ENCODE measurements at places on chromosomes 2 and 18.

GRCh38 chr18:61245276-61245675 lies 88.0 kb upstream of the CDH20 start:
- DNase-seq = no peak

DNA sequence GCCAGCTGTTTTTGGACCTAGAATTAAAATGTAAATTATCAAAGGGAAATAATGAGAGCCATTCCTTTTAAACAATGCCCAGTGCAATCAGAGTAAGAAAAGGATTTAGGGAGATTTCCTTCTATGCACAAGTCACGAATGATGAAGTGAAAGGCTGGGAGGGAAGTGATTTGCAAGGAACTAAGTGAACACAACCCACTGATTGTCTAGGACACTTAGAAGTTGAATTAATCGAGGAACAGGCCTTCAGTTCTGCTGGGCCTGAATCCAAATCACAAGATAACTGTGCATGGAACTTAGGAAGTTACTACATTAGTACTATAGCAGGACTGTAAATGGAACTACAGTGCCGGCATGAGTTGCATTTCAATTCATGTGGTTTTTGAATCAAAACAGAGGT lies 17.7 kb downstream of the MAP2 start:
- DNase-seq = no peak

DNA sequence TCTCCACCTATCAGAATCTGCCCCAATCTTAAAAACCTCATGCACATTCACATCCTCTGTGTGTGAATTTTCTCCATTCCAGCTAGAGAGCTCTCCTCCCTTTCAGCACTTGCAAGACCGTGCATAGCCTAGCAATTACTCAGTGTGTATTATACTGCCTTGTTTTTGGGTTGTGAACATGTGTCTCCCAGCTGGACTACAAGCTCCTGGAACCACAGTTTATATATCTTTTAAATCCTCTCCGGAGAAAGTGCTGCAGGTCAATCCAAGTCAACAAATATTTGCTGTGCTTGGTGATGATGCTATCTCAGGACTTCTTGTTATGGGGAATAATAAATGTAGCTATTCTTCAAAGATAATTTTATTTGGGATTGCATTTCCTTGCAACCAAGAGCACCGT lies 58.2 kb upstream of the MEX3C start:
- DNase-seq = no peak

- no peak for DNase-seq
Measured at GRCh38 chr2:159775021-159775420, 23.0 kb downstream of the CD302 start.

GRCh38 chr2:156181208-156181607 lies 151.3 kb downstream of the NR4A2 start:
- no peak for DNase-seq

DNA sequence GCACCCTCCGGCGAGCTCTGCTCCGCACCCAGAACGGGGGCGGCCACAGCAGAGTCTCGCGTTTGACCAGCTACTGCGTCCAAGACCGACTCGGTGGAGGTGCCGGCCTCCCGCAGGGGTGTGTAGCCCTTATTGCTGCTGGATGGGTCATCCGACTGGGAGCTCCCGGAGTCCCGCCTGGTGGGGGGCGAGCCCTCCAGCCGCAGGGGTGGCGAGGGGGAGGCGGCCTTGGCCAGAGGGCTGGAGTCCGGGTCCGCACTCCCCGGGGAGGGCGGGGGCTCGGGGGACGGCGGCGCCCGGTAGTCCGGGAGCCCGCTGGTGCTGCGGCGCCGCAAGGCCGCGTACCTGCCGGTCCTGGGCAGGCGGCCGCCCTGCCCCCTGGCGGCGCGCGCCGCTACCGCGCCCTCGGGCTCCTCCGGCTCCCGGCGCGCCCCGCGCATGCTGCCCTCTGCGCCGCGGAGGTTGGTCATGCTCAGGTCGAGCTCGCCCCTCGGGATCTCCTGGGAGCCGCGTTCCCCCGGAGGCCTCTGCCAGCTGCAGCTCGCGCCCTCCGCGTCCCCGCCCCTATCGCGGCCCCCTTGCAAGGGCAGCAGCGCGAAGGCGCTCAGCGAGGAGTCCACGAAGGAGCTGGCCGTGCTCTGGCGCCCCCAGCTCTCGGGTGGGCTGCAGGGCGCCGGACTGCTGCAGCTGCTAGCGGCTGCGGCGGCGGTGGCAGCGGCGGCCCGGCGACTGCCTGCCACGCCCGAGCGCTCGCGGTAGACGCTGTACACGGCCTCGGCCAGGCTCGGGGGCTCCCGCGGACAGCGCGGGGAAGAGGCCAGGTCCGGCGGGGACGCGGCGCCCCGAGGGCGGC lies 4.8 kb downstream of the TMEM200C start:
- peak; percentile 69 for DNase-seq

DNA sequence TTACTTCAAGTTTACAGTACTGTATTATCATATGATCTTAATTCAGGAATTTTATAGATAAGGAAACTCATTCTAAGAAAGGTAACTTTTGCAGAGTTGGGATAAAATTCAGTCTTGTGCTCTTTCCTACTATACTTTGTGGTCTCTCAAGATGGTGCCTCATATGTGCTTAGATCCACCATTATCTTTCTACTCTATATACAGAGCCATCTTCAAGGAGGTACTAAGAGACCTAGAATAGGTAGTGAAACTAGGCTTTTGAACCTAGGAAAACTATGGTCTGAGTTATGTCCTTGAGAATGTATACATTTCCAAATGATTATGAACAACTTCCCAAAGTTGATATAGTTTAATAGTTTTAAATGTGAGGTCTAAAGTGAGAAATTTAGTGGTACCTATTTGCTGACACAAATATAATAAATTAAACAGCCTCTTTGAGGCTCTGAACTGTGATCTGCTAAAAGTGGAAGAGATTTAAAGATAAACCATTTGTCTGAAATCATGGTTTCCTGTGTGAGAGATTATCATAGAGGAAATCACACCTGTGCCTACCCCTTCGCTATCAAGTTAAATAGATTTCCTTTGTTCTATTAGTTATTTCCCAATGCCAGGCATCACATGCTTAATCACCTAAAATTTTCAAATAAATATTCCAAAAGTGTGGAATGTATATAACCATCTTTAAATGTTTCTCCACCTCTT lies 27.2 kb downstream of the ACAA2 start:
- no peak for DNase-seq

DNA sequence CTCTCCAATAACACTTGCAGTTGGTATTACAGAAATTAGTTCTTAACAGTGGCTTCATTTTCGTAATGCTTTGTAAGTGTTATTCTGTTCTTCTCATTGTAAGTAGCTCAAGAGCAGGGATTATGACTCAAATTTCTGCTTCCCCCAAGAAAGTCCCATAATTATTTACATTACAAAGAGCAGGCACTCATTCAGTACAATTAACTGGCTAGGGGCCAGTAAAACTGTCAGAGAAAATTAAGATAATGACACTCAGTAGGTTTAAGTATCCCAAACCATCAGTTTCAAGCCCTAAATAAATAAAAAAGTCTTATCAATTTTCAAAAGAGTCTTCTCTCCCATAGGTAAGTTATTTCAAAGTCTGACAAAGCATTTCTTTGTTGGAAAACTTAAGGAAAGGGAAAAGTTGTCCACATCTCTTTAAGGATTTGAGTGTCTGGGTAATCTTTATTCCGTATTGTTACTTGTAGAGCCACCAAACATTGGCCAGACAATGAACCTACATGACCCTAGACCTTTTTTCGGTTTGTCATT lies 137.1 kb downstream of the ARHGAP28 start:
- no peak for DNase-seq

GRCh38 chr2:15809404-15809803 lies 130.9 kb upstream of the MYCN start:
- DNase-seq = no peak

GRCh38 chr2:44826601-44827000 lies 114.9 kb upstream of the SIX3 start:
- DNase-seq = no peak

- DNase-seq = no peak
Measured at GRCh38 chr2:12031866-12032265, 285.4 kb downstream of the LPIN1 start.

DNA sequence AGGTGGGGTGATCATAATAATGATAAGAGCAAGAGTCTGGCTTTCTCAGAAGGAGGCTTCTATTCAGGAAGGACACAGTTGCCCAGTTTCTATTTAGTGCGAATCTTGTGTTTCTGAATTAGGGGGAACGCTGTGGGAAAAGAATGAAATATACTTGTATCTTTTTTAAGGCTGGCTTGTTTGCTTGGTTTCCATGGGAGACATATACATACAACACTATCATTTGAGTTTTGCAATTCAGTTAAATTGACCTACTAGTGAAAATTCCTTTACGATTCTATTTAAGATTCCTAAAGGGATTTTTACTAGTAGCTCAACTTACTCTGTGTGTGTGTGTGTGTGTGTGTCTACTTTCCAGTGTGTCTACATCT lies 24.7 kb upstream of the ANKRD62 start:
- no peak for DNase-seq

DNA sequence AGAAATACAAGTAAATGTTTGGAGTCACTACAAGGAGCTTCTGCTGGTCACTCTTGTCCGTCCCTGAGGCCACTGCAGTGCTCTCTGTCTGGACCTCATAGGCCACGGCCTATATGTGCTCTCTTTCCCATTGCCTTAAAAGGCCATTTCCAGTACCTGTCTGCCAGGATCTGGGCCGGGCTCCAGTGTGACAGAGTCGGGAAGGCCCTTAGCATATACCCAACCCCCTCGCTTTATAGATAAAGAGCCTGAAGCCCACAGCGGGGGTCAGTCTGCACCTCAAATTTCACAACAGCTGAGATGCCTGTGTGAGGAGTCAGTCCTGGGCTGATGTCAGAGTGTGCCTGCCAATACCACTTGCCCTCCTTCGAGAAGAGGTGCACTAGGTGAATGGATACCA lies 39.9 kb downstream of the ADD2 start:
- no peak for DNase-seq

- no peak for DNase-seq
Measured at GRCh38 chr18:39624961-39625360, 2059.4 kb upstream of the CELF4 start.

DNA sequence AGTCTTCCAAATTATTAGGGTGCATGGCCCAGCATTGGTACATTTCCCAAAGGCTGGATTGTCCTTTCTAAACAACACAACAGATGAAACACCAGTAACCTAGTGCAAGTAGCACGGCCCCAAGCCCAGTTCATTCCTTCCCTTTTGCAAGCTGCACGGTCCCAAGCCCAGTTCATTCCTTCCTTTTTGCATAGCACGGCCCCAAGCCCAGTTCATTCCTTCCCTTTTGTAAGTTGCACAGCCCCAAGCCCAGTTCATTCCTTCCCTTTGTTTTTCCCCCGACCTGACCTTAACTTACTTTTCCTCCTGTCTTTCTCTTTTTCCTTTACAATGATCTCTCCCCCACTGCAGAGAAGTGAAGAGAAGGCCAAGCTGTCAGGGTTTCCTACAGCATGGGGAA lies 60.9 kb downstream of the C18orf63 start:
- DNase-seq = no peak

DNA sequence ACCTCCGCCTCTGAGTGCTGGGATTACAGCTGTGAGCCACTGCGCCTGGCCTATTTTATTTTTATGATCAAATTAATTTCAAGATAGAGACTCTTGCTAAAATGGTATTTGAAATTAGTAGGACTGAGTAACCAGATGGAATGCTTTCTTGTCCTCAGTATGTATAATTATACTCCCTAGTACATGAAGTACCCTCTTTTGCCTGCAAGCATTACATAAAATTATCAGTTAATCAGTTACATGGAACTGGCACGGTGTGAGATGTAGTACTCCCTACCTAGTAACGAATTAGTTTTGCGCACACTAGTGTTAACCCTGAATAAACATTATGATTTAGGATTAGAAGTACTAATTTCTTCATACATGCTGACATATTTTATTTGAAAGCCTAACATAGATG lies 41.6 kb downstream of the RBBP8 start:
- no peak for DNase-seq

DNA sequence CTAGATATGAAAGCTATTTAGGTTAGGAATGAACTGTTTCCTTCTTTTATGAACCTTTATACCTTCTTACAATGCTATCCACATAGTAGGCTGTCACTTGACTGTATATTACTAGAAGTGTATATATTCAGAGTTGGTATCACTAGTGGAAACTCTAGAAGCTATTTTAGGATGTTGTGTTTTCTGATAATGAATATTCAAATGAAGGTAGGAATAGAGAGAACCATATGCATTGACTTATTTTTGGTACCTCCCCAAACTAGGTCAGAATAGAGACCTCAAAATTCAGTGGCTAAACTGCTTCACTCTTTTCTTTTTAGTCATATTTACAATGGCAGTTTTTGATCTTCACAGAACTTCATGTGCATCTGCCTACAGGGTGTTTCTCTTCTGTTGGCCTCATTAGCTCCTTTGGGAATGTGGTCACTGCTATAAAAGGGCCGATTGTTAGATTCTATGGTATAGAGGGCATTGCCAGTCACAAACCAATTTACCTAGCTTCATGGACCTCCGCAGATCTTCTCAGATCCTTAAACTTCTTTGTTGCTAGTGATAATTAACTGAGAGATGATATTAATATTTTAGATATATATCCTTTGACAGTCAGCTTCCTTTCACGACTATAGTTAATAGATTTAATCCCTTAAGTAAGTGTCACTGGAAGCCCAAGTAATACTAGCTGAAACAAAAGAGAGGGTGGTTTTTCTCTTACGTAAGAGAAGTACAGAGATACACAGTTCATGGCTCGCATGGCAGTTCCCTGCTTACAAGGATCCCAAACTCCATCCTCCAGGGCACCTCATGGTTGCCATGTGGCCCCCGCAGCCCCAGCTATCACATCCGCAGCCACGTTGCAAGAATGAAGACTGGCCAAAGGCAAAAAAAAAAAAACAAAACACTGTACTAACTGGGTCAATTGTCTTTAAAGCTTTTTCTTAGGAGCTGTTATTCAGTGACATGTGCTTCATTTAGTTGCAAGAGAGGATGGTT lies 61.0 kb downstream of the TSPYL6 start:
- no peak for DNase-seq

DNA sequence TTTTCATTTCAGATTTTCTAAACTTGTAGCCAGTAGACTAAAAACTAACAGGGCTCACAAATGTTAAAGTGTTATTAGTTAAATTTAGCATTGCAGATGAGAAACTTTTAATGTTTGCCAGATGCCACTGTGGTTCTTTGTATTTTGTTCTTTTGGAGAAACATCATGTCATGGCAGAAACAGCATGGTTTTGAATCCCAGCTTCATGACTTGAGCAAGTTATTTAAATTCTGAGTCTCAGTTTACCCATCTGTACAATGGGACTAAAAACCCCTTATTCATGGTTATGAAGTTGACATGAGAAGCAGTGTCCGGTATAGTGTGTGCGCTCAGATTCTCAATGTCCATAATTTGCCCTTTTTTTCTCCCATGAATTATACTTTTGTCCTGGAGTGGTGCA lies 56.5 kb downstream of the MAPRE2 start:
- no peak for DNase-seq

DNA sequence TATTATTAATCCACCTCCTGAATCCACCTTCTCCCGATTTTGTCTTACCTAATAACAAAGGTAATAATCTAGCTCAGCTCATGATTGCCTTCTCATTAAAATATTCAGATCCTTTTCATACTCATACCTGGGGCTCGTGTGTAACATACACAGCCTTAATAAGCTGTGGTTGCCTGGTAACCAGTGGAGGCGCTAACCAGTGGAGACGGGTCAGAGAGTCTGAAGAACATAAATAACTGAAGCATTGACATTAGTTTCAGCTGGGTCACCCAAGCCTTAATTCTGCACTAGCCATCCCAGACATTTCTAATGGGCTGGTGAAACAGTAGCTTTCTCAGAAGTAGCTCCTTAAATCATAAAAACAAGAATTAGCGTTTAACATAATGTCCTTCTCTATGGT lies 14.8 kb upstream of the DTNA start:
- DNase-seq = no peak

- no peak for DNase-seq
Measured at GRCh38 chr18:3603421-3604234, 153.7 kb downstream of the TGIF1 start.

All from left ventricle myocardium superior (tissue), 1 donor.